ENCODE measurements at places on chromosomes 2 and 18.

DNA sequence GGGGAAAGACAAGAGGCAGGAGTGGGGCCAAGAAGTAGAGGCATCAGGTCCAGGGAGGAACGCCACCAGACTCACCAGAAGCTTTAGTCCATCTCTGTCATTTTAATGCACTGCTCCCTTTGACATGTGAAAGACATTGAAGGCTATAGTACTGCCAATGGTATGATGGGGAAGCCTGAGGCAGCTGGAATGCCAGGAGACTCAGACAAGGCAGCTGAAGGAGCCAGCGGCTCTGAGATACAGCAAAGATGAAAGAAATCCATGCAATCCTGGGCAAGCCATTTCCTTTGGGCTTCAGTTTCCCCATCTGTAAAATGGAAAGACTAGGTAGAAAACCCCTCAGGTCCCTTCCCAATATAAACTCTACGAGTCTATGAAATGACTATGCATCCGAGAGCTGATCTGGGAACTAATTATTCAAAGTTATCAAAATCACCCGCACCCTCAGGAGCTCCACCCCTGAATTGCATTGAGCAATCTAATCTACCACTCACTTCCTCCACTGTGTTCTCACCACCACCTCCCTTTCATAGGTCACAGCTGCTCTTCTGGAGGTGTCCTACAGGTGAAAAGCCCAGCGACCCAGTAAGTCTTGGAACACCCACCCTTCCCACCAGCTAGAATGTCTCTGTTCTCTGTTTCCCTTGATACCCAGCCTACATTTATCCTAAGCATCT, 3.1 kb downstream of the CXCR2 start:
- no peak for DNase-seq

DNA sequence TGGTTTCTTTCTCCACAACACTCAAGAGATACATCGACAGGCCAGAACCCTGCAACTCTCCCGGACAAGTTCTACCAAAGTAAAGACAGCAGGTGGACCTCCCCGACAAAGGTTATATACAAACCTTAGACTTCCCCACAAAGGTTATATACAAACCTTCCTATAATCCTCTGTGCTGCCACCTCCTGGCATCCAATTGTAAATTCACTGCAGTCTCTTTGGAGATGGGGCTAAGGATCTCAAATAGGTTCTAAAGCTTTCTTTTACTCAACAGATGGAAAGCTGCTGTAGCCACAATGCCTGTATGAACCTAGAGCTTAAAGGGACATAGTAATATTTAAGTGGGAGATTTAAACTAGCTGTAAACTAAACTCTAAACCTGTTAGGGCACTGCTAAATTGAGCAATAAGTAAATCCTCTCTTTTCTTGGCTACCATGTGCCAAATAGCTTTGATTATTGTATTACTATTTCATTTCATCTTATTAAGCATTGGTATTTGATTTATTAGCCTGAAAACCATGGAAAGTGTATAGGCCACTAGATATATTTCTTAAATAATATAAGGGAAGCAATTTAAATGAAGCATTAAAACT, 9.8 kb upstream of the MREG start:
- DNase-seq, result peak; percentile 56

DNA sequence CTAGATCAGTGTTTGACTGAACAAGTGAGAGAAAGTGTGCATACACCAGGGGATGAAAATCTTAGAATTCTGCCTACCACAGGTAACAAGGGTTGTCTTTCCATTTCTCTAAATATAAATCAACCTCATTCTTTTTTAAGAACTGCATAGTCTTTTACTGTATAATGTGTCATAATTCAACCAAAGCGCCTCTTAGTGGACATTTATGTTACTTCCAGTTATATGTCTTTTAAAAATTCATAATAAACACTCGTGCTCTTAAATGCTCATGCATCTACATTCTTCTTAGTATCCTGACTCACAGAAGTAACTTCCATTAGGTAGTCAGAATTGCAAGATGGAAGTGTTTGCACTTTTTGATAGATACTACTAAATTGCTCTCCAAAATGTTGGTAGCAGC, 76.2 kb downstream of the CHRNA1 start:
- peak; percentile 52 for DNase-seq

DNA sequence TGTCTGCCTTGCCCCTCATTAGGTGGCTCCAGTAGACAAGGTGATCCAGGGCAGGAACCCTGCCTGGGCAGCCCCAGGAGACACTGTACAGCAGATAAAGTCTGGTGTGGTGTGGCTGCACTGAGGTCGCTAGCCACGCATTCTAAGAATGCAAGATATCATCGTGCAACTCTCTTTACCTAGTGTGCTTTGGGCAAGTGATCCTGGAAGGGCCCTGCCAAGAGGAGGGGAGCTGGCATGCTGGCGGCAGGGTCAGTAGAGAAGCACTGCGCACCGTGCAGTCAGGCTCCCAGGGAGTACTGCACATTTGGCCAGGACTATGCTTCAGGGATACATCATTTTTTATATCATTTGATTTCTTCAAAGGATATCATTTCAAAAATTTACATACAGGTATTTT, 195.3 kb upstream of the SMAD2 start:
- DNase-seq, result no peak

GRCh38 chr2:20391951-20392699, 41.5 kb upstream of the PUM2 start:
- DNase-seq, result no peak

DNA sequence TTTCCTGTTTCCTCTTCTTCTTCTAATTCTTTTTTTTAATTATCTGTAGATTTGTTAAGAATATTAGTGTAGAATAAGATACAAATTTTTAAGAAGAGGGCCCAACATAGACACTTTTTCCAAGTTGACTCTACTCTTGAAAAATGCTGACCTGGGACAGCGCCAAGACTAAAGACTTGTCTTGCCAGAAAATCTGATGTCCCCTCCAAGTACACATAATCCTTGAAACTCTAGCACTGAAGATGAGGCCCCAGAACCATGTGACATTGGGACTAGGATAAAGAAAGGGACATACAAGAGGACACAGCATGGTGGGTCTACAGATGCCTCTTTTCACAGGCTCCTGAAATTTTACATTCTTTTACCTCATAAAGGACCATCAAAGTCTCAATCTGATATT, 271.6 kb upstream of the SESTD1 start:
- DNase-seq, result no peak

GRCh38 chr2:8514796-8515758, 166.8 kb upstream of the ID2 start:
- no peak for DNase-seq

- peak; percentile 28 for DNase-seq
Measured at GRCh38 chr2:47528874-47529273, 125.9 kb downstream of the MSH2 start.

- no peak for DNase-seq
Measured at GRCh38 chr2:49153252-49153651, 1.1 kb downstream of the FSHR start.

DNA sequence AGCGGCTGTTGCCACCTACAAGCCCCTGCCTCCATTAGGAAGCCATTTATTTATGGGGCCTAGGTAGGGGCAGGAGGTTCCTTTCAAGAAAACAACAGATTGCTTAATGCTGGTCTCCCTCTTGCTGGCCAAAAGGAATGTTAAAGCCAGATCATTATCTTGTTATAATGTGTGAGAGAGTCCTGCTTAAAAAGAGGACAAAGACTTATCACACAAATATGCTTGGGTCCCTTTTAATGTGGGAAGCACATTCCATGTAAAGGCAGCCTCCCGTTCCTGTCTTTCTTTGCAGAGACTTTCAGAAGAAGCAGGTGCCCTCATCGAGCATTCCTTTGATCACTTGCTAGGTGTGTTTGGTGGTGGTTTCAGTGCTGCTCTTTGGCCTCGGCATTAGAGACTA, 76.4 kb downstream of the AGAP1 start:
- DNase-seq, result no peak

DNA sequence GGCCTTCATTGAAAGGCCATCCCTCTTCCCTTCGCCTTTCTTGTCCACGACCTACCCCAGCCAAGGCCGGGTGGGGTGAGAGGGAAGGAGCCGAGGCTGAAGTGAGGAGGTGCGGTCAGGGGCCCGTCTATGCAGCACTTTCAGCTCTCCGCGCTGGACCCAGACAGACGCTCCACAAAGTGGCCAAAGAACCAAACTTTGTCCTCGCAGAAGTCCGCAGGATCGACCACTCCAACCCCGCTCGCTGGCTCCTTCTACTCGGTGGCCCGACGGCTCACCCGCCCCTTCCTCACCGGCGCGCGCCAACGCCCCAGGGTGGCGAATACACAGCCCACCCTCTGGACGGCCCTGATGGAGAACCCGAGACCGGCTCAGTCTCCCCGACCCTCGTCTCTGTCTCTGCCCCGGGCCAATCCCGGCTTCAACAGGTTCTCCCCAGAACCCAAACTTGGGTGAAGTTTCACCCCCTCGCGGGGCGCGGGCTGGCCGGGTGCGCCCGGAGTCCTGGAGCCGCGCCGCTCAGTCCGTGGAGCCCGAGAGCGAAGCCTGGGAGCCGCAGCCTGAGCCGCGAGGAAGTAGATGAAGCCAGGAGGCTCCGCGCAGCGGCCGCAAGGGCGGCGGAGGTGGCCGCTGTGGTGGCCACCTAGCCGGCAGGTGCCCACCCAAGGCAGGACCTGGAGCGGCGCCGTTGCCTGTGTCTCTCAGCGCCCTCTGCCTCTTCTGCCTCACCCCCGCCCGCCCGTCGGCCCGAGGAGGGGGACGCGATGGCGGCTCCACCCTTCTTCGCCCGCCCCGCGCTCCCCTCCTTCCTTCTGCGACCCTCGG, 26.7 kb upstream of the ALPP start:
- no peak for DNase-seq

DNA sequence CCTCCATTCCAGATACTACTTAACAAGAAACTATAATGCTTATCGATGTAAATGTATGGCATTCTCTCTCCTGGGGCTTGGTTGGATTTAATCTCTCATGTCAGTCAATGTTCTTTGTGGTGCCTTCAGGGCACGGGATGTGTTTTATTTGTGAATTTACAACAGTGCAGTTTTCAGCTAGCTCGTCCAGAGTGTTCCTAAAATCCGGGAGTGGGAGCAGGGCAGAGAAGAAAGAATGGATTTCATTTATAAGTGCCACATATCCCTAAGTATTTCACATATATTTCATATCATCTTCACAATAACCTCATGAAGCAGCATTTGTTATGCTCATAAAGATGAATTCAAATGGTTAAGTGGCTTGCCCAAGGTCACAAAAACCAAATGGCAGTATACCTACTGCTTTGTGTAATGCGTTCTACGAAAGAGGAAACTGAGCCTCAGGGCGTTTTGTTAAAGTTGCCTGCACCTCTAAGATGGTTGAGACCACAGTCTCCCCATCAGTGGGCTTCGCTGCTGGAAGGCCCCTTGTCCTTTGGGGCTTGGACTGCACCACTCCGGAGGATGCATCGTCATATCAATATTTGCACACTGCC, 134.7 kb upstream of the MGAT5 start:
- no peak for DNase-seq

DNA sequence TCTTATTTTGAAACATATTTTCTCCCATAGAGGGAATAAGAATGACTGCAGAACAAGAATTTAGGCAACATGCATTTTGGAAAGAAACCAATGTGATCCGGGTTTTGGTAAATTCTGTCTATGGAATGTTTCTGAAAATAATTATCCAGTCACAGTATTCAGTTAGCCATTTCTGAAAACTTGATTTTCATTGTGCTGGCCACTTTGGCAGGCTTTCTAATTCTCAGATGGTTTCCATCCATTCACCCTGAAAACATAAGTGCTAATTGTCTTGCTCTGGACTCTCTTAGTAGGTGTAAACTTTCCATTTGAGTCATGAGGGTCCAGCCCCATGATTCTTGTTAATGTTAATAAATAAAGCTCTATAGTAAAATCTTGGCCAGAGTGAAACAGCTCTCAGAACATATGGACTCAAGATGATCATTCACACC, 176.5 kb downstream of the RBM43 start:
- no peak for DNase-seq

DNA sequence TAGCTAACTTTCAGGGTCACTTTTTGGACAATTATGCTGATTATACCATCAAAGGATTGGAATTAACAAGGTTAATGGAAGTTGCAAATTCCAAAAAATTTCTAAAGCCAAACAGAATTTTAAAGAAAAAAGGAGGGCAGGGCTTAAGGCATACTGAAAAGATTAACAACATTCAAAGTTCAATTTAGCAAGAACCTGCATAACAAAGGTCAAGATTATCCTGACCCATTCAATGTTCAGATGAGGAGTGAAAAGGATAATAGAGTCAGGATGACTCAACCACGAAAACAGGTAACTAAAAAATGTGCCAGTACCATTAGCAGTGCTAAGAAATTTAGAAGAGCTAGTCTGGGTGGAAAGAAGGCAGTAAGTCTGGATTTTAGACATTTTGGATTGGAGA, 139.8 kb upstream of the HNMT start:
- no peak for DNase-seq

DNA sequence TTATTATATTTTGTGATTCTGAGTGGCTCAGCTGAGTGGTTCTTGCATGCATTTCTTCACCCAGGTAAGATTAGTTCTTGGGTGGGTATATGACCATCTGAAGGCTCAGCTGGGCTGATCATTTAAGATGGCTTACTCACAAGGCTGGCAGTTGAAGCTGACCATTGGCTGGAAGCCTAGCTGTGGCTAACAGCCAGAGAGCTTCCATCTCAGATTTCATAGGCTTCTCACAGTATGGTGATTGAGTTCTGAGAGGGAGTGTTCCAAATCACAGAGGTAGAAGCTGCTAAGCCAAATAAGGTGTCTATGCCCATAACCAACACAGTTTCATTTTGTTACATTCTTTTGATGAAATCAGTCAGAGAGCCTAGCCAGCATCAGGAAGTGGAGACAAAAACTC, 117.4 kb upstream of the RPRM start:
- no peak for DNase-seq

DNA sequence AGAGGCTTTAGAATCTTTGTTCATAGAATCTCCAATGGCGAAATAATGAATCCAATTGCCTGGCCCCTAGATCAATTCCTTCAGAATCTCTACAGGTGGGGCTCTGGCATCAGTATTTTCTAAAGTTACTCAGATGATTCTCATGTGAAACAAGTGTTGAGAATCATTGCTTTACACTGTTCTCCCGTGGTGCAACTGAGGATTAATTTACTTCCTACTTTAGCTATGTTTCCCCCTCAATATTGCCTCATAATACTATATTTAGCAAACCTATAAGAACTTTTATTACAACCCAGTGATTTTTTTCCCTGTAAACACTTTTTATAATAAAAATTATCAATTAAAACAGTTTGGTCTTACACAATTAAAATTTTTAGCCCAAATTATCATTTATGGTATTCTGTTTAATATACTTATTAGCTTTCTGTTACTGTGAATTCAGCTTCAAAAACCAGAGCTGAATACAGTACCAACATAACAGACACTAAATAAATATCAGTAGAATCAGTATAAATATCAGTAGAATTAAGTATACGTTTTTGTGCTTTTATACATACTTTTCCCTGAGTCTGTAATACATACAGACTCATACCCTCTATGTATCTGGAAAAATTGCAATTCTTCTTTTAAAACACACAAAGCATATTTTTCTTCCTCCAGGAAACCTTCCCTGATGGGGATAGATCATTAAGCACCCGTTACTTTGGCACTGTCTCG, 20.8 kb downstream of the SLC38A11 start:
- DNase-seq, result no peak

DNA sequence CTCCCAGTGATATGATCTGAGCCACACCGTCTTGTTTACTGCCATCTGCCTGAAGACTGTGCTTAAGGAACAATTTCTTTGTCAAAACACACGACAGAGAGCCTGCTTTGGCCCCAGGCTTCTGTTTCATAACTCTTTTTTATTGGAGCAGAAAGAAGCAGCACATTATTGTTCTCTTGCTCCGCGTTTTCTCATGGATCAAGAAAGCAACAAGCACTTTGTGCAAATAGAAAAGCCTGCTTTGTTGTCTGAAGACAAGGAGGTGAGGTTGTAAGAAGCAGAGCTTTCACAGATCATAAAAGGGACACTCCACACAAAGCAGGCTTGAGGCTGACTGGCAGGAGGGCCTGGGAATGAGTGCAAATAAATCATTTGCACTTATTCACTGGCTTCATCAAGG, 118.3 kb upstream of the FAM136A start:
- no peak for DNase-seq
